H54 (cell line): ENCODE measurements at places on chromosomes 7 and 10.
A peak's percentile ranks its signal among the peaks of the same experiment; 100 is the strongest.

- no peak for DNase-seq
These were observed 529 bp downstream of the ZNF853 start for GRCh38 chr7:6615723-6616555.

DNA sequence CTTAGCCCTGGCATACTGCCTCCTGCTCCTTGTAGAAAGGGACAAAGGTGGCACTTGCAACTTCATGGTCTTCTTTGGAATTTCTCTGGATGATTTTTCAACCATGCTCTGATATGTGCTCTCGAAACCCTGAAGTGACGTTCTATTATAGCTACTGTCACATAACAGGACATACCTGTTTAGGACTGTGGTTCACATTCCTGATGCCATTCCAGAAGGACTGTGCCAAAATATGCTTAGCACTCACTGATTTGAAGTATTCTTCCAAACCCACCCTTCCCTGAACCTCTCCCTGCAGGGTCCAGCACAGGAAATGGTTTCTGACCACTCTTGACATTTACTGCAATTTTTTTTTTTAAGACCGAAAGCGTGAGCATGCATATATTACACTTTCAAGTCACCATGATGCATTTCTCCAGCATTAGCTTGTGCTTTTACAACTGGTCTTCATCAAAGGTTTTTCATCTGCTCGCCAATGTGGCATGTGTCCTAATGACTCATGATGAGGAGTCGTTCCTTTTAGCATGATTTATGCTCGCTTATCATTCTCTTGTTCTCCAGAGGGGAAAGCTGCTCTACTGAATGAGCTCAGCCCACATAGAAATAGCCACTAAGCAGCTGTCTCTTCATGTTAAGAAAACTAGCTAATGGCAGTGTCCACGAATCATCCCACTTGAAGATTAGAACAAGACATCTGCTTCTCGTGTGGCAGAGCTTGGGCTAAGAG, 135.2 kb downstream of the ADAM12 start:
- DNase-seq = peak; percentile 35

DNA sequence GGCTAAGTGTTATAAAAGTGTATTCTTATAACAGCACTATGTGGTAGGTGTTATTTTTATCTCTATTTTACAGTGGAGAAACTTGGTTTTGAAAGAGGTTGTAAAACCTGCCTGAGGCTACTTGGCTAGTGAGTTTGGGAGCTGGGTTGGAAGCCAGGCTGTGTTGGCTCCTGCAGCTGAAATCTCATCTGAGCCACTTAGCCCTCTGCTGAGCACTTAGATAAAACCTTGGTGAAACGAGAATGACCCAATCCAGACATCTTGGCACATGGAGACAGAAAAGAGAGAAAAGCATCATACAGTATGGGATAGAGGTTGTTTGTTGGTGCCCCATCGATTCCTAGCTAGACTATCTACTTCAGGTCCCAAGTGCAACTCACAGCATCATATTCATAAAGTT, 37.4 kb downstream of the BLNK start:
- DNase-seq = no peak

DNA sequence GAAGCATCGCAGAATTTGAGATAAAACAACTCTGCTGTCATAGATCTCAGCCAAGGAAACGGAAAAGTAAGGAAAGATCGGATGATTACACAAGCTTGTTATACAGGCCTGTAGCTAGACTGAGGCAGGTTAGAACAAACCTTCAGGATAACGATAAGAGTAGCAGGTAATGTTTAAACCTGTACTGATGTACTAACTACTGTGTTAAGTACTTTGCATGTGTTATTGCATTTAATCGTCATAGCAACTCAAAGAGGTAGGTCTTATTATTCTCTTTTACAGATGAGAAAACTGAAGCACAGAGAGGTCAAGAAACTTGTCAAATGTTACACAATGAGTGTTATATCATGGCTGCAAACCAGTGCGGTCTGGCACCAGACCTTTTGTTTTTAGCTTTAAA, 352.5 kb downstream of the GPAM start:
- no peak for DNase-seq

- no peak for DNase-seq
These were observed 34.2 kb upstream of the DDC start for GRCh38 chr7:50599385-50599784.

DNA sequence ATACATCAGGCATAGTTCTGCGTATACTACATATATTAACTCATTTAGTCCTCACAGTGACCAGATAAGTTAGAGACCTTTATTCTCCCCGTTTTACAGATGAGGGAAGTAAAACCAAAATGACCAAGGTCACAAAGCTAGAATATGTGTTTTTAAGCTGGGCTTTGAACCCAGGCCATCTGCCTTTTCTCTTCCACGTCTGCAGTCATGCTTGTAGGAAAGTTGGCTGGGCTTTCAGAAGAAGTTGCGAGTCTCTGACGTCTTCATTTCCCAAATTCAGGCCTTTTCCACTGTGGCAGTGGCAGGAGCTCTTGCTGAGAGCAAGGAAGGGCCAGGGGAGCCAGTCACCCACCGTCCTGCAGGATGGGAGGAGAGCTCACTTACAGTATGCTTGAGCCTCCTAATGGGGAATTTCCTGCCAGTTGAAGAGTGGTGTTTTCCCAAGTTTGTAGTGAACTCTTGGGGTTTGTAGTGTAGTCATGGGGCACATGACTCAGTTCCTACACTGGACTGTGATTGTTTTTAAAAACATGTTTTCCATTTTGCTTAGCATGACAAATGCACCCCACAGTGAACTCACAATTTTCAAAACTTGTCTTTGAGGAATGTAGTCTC, 34.2 kb downstream of the CYP17A1 start:
- DNase-seq = peak; percentile 80

- DNase-seq = no peak
These were observed 24.5 kb downstream of the TMEM209 start for GRCh38 chr7:130180571-130181262.

DNA sequence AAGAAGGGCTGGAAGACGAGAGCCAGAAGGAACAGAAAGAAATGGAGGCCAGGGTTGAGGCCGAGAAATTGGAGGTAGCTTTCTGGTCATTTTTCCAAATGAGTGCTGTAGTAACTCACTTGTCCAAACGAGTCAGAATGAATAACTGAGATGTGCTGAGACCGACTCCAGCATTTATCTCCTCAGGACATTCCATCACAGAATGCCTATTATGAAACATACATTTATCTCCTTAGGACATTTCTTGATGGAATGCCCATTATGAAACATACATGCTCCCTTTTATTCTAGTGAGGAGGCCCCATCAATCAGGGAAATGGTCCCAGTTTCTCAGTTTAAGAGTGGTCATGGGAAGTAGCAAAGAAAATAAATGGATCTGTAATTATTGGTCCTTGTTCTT, 16.5 kb downstream of the AVL9 start:
- DNase-seq = no peak

- DNase-seq = no peak
These were observed 137.7 kb downstream of the ZMIZ1 start for GRCh38 chr10:79206300-79207095.
